Iris pigment epithelial cell (primary cell): ENCODE measurements at places on chromosomes 7 and 10.

DNA sequence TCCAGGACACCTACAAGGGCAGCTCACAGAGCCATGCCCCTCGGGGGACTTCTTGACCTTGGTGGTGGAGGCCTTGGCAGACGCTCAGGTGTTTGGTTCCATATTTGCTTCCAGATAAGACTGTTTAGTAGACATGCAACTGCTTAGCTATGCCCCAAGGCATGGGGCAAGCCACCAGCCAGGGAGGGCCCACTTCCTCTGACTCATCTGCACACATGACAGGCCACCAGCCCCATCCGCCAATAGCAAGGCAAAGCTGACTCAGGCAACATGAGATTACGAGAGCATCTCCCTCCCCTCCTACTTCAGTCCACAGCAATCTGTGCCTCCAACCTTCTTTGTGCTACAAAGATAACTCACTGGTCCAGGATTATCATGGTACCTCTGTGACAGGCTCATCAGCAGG lies 54.9 kb downstream of the KCNMA1 start:
- peak; percentile 78 for DNase-seq

DNA sequence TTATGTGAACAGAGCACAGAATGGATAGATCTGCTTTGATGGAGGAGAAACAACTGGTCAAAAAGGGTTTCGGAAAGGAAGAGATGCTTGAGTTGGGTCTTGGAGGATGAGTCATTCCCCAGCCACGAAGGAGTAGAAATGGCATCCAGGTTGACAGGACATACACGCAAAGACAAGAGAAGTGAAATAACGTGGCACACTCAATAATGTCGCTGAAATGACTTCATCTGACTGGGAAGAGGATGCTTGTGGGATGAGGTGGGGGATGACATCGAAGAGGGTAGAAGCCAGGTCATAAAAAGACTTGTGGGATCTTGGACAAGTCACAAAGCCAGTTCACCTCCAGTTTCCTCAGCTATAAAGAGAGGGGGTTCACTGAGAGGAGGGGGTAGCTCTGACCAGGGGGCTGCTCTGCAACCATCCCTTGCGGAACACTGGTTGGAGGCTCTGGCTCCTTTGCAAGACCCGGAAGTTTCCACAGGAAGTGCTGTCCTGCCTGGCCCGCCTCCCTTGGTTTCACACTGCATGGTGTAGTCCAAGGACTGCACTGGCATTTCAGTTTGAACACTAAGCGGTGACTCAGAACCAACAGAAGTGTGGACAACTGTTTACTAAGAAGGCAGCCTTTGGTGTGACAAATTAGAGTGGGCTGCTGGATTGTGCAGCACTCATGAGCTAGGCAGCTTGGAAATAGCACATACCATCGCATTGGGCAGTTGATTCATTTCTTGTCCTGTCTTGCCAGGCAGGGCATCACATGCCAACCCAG lies 189.9 kb upstream of the ADO start:
- peak; percentile 39 for DNase-seq

DNA sequence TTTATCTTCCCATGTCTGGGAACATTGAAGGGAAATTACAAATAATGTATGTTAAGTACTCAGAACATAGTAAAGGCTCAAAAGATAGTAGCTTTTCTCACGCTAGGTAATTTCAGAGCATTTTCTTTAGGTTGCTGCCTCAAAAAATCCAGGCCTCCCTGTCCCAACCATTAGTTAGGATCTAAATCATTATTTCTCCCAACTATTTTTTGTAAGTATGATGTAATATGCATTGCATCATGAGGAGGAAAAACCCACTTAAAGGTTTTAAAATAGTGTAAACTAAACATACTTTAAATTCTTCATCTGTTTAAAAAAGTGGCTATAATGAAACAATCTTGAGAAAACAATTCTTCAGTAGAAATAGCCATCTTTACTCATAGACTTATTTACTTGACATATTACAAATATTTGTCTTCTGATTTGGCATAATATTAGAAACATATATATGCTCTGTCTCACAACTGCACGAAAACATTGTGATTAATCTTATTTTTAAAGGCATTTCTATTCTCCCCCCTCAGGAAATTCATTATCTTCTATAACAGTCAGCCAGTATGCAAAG lies 329.3 kb downstream of the ELMO1 start:
- DNase-seq, result no peak

DNA sequence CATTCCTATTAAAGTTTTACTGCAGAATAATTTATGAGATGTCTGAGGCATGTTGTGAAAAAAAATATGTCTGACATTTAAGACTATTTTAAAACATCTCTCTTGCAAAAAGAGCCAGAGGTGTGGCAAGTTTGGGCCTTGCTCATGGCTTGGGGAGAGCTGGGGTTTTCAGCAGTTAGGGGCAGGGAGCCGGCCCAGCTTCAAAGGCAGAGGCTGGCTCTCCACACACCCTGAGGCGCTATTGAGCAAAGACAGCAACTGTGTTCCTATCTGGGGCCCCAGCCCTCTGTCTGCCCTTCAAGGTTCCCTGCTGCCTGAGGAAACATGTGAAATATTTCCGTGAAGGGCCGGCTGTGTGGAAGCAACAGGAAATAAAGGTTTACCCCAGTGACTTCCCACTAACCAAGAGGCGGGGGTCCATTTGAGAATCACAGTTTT lies 94.0 kb downstream of the SORBS1 start:
- DNase-seq, result peak; percentile 67

- no peak for DNase-seq
These were observed 260.8 kb upstream of the HABP2 start for GRCh38 chr10:113292086-113292485.

- peak; percentile 56 for DNase-seq
These were observed 28.0 kb downstream of the PRPF18 start for GRCh38 chr10:13614530-13615332.
